ENCODE measurements at places on chromosomes 5 and 9.

GRCh38 chr9:12856603-12857002, 81.8 kb downstream of the LURAP1L start:
- DNase-seq = no peak

DNA sequence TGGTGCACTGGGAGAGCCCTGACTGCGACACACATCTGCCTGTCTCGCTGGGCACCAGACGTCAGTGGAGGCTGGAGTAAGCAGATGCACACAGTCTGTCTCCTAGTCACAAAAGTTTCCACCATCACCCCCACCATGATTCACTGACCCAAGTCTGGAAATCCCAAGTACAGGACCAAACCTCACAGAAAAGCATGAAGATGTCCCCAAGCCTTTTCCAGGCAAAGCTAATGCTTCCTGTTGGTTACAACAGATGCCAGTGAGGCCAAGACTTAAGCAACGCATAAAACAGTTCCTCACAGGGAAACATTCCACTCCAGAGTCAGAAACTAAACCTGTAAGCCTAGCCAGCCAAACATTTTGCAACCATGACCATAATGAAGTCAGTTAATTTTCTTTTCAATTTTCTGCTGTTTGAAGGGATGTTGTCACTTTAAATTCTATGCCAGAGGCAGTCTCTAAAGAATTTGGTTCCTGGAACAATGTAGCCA, 259.3 kb upstream of the SLC30A5 start:
- DNase-seq = no peak

GRCh38 chr9:113535756-113536155, 72.2 kb downstream of the RGS3 start:
- no peak for DNase-seq

DNA sequence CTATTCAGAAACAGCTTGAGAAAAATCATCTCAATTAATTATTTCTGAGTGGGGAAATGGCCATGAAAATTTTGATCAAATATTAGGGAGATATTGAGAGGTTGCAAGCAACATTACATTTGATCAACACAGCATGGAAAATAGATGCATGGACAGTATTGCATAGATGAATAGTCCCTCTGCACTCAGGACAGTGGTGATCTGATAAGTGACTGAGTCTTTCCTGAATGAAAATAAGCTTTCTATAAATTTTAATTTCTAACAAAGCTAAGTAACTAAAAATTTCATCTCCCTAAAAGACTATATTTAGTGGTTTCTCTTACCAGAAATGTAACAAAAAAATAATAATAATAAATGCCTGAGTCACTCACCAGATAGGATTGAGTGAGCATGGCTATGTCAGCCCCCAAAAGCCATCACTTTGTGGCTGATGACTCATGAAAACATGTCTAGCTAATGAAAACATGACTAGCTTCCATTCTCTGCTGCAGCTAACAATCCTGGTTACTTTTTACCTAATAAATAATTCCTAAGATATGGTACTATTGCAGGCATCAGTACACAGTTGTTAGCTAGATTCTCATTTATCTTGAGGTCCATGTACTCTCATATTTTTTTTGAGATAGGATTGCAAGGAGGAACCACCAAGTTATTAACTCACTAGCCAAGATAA, 1294.8 kb upstream of the ACO1 start:
- DNase-seq = no peak

DNA sequence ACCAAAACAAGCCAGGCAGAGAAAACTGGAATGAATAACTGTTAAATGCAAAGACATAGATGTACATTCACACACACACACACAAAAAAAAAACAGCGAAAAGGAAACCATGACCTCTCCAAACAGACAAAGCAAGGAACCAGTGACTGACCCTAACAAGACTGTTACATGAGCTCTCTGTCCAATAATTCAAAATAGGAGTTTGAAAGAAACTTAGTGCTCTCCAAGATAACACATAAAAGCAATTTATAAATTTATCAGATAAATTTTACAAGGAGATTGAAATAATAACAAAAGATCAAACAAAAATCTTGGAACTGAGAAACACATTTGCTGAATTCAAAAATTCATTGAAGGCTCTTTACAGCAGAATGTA, 423.5 kb upstream of the RGMB start:
- DNase-seq = no peak

DNA sequence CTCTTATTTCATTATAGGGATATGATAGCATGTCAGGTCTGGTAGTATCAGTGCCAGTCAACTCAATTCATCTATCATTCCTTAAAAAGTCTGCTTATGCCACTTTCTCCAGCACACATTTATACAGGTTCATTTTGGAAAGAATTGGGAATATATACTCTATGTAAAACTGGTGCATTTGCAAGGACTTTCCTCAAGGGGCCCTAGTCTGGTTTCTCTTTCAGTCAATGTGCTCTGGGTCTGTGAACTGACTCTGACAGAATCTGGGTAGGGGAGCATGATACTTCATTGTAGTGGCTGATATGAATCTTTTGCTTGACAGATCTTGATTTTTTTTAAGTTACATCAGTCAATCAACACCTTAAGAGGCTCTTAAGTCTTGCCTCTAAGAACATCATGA, 313.9 kb downstream of the HTR1A start:
- DNase-seq = no peak

GRCh38 chr5:68021227-68021626, 194.3 kb upstream of the PIK3R1 start:
- DNase-seq = no peak

GRCh38 chr9:137053944-137054931, at the start of gene ENTPD2:
TSS of gene ENTPD2 (minus strand) at chr9:137054061. CDS start at chr9:137053997, 64 bp downstream.
- no peak for DNase-seq

DNA sequence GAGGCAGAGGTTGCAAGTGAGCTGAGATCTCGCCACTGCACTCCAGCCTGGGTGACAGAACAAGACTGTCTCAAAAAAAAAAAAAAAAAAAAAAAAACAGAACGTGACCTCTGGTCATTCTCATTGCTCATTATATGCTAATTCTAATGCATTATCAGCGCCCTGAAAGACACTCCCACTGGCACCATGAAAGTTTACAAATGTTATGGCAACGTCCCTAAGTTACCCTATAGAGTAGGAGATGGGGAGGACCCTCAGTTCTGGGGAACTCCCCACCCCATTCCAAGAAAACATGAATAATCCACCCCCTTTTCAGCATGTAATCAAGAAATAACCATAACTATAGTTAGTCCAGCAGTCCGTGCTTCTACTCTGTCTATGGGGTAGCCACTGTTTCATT, 48.9 kb upstream of the DENND4C start:
- no peak for DNase-seq

- peak; percentile 87 for DNase-seq
These were observed 16.6 kb downstream of the SH3PXD2B start for GRCh38 chr5:172437445-172438318.

- peak; percentile 49 for DNase-seq
These were observed 401.4 kb upstream of the KLF4 start for GRCh38 chr9:107890921-107891465.

- DNase-seq = no peak
These were observed 1.6 kb downstream of the SH2D3C start for GRCh38 chr9:127776924-127777289.

GRCh38 chr5:145824040-145824439, 11.1 kb downstream of the PRELID2 start:
- no peak for DNase-seq

DNA sequence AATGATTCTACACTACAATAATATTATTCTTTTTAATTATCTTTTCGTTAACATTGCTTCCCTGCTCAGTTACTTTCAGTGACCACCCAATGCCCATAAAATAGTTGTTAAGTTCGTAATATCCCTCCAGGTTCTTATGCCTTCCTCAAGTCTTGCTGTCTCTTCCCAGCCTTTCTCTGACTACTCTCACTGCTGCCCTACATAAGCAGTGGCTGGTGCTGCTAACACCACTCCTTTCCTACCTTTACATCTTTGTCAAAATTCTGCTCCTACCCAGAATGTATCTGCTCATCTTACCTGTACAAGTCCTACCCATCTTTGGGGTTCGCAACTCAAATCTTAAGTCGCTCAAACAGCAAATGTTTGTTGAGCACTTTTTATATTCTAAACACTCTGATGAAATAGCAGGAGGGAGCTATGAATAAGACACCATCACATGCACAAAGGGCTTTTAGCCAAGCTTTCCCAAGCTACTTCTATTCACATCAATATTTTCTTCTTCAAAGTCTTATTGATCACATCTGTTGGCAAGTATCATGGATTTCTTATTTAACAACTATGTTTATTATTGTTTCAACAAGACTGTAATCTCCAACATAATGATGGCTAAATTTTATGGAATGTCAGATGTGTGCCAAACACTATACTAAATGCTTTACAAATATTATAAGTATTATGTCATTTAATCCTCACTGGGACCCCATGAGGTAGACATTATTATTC, 29.5 kb downstream of the SLC25A46 start:
- DNase-seq = no peak

All from Daoy (cell line).